ENCODE measurements at places on chromosomes 2 and 18.

GRCh38 chr2:199770716-199771115, 80.3 kb downstream of the FTCDNL1 start:
- DNase-seq: no peak

DNA sequence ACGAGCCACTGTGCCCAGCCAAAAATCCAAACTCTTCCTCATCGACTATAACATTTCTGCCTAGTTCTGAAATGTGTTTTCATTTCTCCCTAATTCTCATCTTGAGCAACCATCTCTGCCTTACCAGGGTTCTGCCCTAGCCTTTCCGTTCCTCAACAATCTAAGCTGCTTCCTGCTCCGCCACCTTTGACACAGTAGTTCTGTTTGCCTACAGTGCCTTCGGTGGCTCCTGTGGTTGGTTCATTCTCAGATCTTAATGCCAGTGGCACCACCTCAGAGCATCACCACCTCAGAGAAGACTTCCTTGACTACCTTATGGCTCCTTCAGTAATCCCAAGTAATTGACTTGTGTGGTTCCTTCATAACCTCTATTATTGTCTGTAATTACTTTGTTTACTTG, 3.8 kb downstream of the SOCS6 start:
- no peak for DNase-seq

GRCh38 chr2:236587861-236588815, 18.5 kb downstream of the ACKR3 start:
- no peak for DNase-seq

DNA sequence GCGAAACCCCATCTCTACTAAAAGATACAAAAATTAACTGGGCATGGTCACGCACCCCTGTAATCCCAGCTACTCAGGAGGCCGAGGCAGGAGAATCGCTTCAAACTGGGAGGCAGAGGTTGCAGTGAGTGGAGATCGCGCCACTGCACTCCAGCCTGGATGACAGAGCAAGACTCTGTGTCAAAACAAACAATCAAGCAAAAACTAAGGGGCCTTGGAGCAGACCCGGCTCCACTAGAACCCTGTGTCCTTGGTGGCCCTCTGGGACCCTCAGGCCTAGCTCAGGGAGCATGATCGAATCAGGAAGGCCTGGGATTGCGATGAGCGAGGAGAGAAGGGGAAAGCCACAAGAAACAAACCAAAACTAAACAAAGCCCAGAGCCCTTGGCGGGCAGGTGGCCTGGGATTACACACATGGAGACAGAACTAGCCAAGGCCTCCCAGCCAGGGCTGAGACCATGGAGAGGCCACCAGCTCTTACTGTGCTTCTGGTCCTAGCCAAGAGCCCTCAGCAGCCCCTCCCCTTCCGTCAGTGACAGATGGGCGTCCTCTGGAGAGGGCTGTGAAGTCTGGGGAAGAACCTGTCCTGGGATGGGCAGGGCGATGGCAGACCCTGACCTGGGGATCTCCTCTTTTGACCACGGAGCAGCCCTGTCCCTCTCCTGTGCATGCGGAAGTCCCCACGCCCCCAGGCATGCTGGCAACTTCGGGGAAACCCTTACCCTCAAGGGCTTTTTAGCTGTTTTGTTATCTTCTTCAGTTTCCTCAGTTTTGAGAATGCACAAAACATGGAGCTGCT, 27.4 kb upstream of the CATIP start:
- DNase-seq: no peak

GRCh38 chr2:237669283-237669627, 41.9 kb downstream of the LRRFIP1 start:
- no peak for DNase-seq

DNA sequence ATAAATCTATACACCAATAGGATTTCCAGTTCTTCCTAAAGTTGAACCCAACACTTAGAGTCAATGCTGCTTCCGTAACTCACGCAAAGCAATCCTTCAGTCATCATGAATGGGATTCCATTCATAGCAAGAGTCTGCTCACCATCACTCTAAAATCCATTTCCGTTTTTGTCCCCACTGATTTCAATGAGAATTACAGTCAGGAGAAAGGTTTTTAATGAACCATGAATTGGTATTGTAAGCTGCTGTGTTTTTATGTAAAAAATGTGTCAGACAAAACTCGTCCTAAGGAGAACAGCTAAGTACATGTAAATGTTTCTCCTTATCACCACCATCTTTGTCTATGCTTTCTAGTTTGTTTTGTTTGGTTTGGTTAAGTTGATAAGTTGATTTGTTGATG, 391.5 kb downstream of the IRS1 start:
- DNase-seq: no peak

GRCh38 chr2:32357318-32358110, 691 bp downstream of the BIRC6 start:
- DNase-seq: no peak

DNA sequence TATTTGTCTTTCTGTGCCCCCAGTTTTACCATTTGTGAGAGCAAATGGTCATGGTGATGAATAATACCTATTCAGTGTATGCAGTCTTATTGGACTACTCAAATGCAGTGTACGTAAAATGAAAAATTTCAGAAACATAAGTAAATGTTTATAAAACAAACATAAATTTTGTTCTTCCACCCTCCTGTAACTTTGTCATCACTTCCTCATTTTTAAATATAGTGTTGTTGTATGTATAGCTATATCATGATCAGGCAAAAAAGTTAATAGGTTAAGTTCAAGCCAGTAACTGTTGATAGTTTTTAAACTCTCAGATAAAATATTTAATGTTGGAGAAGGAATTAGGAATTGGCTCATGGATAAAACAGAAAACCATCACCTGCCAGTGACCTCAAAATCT, 93.2 kb downstream of the KLF7 start:
- no peak for DNase-seq

DNA sequence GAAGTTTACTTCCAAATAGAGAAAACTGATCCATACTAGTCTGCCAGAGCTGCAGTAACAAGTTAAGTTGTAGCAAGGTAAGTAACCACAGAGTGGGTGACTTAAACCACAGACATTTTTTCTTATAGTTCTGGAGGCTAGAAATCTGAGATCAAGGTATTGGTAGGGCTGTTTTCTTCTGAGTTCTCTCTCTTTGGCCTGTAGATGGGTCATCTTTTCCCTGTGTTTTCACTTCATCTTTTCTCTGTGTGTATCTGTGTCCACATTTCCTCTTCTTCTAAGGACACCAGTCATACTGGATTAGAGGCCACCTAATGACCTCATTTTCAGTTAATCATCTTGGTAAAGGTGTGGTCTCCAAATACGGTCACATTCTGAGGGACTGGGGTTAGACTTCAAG, 142.9 kb upstream of the MEX3C start:
- no peak for DNase-seq

DNA sequence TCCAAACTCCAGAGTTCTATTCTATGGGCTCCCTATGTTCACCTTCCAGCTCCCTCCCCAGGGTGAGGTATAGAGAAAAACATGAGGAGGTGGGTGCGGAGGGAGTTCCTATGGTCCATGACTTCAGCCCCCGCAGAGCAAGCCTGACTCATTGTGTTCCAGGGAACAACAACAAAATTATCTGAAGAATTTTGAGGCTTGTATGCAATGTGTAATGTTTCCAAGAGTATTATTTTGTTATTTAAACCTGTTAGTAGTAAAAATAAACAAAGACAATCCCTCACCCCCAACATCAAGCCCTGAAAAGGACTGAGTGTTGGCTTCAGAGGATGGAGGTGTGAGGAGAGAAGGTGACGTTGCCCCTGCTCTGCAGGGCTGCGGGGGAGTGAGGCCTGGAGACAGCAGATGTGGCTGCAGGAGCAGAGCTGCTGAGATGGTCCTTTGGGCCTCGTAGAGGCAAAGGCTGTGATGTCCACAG, 29.0 kb downstream of the LAMA3 start:
- no peak for DNase-seq

DNA sequence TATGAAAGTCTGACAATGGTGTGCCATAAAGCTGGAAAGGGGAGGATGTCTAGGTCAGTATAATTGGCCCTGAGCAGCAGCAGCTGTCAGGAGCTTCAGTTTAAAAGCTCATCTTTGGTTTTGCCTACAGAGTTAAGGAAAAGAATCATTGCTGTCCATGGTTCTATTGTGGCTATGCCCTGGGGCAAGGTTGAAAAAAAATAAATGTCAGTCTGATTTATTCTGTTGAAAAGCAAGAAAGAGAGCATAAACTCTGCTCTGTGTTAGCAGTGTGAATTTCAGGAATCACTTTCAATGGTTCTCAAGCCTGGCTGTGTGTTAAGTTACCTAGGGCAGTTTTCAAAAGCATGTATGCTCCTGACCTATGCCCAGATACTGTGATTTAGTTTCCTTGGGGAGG, 446.7 kb downstream of the SETBP1 start:
- DNase-seq: no peak

DNA sequence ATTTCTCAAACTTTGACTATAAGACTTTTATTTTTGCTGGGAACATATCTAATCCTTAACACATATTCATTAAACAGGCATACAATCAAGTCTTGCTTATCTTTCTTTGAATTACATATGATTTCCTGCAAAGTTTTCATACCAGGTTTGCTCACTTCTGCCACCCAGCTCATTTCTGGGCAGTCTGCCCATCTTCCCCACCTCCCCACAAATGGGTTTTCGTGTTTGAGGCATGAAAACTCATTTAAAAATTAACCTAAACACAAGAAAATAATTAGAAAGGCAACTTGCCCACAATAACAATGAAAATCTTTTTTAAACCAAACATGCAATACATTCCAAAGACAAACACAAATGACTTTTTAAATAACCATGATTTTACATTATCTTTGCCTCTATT, 3.4 kb downstream of the CHST9 start:
- DNase-seq: no peak

- no peak for DNase-seq
Measured at GRCh38 chr2:72414137-72414760, 266.6 kb upstream of the CYP26B1 start.

DNA sequence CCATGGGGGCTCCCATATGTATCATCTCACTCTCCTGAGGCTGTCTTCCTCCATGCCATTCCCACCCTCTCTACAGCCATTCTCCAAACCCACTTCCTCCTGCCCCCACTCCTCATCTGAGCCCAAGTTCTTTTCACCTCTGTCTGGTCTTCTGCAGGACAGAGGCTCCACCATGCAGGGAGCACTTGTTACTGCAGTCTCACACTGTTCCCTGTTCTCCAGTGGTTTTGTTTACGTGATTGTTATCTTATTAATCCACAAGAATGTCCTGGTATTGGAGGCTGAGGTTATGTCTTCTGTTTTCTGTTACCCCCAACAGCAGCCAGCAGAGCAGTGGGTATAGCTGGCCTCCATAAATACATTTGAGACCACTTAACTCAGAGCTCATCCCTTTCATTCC, 51.4 kb downstream of the PAX8 start:
- DNase-seq: no peak

DNA sequence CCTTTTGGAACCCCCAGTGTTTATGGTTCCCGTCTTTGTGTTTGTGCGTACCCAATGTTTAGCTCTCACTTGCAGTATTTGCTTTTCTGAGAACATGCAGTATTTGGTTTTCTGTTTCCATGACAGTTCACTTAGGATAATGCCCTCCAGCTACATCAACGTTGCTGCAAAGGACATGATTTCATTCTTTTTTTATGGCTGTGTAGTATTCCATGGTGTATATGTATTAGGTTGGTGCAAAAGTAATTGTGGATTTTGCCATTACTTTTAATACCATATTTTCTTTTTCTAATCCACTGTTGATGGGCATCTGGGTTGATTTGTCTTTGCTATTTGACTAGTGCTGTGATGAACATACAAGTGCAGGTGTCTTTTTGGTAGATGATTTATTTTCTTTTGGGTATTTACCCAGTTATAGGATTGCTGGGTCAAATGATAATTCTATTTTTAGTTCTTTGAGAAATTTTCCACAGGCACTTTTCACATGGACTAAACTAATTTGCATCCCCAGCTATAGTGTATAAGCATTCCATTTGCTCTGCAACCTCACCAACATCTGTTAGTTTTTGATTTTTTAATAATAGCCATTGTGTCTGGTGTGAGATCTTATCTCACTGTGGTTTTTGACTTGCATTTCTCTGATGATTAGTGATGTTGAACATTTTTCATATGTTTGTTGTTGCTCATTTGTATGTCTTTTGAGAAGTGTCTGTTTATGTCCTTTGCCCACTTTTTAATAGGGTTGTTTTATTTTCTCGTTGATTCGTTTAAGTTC, 63.6 kb downstream of the CERS6 start:
- DNase-seq: no peak

Data from activated CD8-positive, alpha-beta memory T cell treated with anti-CD3 and anti-CD28 coated beads for 1 hour (primary cell).